ENCODE measurements at places on chromosomes 7 and 10.

- no peak for DNase-seq
Measured at GRCh38 chr7:139767561-139767982, 10.2 kb downstream of the HIPK2 start.

- no peak for DNase-seq
Measured at GRCh38 chr10:75978213-75978612, 546.8 kb downstream of the LRMDA start.

DNA sequence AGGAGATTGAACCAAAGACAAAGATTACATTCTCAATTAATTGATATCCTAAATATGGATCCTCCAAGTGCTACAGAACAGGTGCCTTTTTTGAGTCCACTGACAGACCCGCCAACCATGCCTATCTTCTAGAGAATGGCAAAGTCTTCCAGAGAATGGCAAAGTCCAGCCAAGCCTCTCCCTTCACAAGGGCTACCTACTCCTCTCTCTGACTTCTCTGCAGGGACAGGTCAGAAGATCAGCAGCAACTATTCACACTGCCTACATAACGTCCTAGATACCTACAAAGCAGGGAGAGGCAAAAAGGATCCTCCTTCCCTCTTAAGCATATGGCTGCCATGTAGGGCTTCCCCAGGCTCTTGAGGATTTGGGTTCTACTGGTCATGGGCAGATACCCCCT is 12.4 kb downstream of the UBE2H start:
- no peak for DNase-seq

DNA sequence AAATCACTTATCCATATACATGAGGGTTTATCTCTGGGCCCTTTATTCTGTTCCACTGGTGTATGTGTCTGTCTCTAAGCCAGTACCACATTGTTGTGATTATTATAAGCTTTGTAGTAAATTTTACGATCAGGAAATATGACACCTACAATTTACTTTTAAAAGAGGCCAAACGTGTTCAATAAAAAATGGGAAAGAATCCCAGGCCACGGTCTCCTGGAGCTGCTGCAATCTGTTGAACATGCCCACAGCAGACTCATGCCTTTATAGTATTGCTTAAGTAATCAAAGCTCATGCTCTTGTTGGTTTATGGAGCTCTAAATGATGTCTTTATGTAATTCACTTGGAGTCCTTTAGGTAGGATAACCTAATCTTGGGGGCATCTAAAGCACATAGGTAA is 273.0 kb downstream of the ZMYND11 start:
- DNase-seq: no peak

DNA sequence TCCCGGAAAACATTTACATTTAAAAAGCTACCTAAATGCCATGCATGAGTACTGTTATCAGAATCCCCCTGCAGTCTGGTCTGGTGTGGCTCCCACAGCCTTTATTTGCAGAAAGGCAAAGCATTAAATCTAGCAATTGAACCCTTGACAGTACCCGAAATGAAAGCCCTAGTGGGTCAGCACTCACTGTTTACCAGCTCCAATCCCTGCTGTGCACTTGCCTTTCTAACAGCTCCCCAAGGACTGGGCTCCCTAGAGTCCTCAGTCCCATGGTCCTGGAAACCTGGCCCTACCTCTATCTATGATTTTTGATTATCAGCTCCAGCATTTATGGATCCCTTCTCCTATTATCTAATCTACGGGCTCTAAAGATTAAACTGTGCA is 1.9 kb upstream of the MACC1 start:
- no peak for DNase-seq

DNA sequence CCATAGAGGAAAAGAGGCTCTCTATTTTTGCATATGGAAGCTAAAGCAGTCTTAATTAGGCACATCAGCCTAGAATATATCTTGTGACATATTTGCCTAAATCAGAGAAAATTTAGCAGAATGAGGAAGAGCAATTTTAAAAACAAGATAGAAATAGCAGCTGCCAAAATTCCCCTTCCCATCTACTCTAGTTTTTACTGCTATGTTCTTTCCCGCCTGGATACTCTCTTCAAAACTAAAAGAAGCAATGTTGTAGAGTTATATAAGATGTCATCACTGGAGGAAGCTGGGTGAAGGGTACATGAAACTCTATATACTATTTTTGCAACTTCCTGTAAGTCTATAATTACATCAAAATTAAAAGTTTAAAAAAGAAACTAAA is 87.0 kb downstream of the ARMH3 start:
- no peak for DNase-seq

- peak; percentile 91 for DNase-seq
Measured at GRCh38 chr7:1520539-1521234, 9.8 kb upstream of the MAFK start.

DNA sequence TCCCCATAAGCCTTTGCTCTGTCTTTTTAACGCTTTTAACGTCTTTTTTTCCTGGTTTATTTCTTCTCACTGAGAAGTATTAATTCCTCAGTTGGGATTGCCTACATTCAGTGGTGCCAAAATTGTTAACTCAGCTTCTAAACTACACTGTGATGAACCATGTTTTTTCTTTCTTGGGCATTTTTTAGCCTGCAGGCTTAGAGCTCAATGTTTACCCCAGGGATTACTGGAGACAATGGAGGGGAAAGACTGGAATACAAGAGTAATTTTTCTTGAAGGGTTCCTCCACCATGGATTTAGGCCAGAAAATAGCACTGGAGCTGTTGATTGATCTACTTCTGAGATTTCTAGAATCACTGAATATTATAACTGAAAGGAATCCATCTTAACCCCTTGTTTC is 19.8 kb downstream of the STAMBPL1 start:
- no peak for DNase-seq

- no peak for DNase-seq
Measured at GRCh38 chr10:61958805-61959204, 57.3 kb downstream of the ARID5B start.

DNA sequence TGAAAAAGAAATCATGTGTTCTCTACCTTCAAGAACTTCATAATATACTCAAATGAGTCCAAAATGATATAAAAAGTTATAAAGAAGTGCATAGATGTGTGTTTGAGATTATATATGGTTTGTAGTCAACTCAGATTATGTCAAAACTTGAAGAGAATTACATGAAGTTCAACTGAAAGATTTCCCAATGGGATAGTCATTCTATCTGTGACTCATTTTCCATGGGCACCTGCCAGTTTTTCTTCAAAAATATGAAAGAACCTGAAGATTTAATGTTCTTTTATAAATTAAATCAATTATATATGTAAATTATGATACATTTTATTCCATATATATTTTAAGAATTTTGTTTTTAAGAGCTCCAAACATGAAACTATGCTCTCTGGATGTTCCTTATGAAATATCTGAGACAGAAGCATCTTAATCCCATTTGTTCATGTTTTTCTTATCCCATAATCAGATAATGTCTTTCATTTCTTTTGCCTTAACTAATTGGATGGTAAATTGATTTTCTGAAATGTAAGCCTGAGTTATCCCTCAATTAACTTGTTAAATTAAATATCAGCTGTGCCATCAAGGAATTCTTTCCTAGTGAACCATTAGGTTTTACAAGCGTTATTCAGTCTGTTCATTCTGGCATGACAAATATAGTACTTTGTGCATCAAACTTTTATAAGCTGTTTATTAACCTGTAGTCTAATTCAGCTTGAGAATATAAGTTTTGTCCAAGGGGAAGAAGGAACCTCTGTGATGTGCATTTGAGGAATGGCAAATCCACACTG is 387.1 kb downstream of the IPMK start:
- peak; percentile 5 for DNase-seq

DNA sequence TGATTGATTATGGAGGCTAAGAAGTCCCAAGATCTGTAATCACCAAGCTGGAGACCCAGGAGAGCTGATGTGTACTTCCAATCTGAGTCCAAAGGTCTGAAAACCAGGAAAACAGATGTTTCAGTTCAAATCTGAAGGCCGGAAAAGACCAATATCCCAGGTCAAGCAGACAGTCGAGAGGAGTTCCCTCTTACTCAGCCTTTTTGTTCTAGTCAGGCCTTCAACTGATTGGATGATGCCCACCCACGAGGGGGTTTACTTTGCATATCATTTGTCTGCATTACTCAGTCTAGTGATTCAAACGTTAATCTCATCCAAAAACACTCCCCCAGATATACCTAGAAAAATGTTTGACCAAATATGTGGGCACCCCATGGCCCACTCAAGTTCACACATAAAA is 7.4 kb upstream of the ARID5B start:
- no peak for DNase-seq

GRCh38 chr7:50264908-50265307 is 39.6 kb upstream of the IKZF1 start:
- DNase-seq: no peak

DNA sequence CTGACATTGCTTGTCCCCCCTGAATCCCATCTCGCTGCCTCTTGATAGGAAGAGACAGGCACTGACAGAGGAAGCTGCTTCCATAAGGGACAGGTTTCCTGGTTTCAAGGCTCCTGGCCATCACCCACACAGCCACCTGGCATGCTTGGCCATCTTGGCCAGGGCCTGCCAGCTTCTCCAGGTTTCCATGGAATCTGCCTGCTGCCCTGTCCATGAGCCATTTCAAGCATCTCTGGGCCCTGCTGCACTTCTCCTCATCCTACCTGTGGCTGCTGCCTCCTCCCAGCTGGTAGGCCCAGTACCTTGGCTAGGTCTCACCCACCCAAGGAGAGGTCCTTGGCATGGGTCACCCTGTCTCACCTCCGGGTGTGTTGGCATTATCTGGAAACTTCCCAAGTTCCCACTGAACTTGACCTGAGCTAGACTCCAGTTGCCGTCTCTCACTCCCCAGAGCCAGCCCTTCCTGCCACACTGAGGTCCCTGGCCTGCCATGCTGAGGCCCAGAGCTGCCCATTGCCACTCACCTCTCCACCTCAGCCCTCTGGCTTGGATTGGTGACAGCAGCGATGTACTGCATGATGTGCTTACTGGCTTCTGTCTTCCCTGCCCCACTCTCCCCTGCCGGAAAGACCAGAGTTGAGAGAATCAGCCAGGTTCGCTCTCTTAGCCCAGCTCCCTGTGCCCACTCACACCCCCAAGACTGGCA is 2.6 kb downstream of the MYO1G start:
- no peak for DNase-seq

GRCh38 chr7:104767826-104768536 is 246.0 kb upstream of the KMT2E start:
- no peak for DNase-seq

DNA sequence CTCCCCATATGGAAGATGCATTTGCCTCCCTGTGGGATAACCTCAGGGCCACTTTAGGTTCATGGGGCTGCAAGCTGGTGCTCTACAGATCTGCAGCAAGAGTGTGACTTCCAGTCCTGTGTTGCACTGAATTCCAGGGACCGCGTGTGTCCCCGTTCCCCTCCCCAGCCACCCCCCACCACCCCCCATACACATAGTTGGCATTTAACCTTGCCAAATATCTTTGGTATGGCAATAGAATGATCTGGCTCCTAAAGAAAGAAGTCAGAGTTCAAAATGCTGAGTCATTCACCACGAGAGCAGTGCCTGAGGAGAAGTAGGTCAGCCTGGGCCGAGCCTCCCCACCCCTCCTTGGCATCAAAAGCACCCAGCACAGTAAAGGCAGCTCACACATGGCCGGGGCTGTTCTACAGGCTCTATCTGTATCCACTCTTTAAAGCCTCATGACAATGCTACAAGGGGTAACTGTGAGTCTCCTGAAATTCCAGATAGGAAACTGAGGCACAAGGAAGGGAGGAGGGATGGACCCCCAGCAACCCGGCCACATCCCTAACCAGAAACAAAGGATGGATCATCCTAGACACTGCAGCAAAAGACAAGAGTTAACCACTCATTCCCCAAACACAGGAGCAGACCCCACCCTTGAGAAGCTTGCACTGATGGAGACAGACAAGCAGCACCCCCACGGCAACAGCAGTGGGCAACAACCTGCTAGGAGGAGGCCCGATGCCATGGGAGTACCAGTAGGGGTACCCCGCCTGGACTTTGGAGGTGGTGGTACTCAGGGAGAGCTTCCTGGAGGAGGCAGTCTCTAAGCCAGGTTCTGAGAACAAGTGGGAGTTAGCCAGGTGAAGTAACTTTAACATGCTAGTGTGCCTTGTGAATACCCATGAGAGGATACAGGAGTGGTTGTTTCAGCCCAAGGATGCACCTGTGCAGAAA is 70.3 kb upstream of the NANOS1 start:
- peak; percentile 68 for DNase-seq

GRCh38 chr10:75000748-75001321 is 110.6 kb upstream of the SAMD8 start:
- no peak for DNase-seq

GRCh38 chr7:7851381-7851780 is 117.2 kb upstream of the GLCCI1 start:
- DNase-seq: no peak

DNA sequence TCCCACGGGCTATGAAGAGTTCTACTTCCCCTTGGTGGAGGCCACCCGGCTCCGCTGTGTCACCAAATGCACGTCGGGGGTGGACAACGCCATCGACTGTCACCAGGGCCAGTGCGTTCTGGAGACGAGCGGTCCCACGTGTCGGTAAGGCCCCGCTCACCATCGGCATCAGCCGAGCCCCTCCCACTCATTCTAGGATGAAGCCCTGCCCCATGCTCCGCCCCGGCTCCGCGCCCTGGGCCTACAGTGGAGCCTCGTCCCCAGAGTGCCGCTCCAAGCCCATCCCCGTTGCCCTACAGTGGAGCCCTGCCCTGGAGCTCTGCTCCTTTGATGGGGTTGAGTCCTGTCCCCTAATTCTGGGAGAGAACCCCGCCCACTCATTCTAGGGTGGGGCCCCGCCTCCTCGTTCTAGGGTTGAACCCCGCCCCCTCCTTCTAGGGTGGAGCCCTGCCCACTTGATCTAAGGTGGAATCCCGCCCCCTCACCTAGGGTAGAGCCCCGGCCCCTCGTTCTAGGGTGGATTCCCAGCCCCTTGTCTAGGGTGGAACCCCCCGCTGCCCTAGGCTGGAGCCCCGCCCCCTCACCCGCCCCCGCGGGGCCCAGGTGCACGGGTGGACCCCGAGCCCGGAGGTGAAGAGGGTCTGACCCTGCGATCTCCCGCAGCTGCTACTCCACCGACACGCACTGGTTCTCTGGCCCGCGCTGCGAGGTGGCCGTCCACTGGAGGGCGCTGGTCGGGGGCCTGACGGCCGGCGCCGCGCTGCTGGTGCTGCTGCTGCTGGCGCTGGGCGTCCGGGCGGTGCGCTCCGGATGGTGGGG is 3.4 kb upstream of the MUC12 start:
- DNase-seq: peak; percentile 60

- no peak for DNase-seq
Measured at GRCh38 chr7:156334636-156335035, 305.9 kb upstream of the RNF32 start.

DNA sequence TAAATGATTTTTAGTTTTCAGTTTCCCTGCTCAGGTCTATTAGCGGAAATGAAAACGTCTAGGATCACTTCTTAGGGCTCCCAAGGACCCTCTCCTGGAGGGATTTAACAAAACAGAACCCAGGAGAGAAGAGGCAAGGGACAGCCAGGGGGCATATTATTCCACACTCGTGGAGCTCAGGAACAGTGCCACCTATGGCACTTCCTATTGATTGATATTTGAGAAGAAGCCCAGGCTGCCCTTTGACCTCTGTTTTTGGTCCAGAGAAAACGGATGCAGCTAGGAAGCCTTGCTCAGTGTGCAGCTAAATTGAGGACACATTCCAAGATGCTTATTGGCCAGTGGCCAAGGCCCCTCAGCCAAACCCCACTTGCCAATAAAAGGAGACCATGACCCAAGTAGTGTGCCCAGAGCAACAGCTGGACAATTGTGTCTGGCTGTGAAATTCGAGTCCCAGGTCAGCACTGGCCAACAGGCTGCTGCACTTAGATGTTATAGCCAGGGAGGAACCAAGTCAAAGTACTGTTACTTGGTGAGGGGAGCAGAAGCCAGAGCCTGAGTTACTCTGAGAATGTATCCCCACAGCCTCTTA is 24.0 kb upstream of the GPNMB start:
- DNase-seq: no peak
